ENCODE measurements at places on chromosomes 13 and 19.

DNA sequence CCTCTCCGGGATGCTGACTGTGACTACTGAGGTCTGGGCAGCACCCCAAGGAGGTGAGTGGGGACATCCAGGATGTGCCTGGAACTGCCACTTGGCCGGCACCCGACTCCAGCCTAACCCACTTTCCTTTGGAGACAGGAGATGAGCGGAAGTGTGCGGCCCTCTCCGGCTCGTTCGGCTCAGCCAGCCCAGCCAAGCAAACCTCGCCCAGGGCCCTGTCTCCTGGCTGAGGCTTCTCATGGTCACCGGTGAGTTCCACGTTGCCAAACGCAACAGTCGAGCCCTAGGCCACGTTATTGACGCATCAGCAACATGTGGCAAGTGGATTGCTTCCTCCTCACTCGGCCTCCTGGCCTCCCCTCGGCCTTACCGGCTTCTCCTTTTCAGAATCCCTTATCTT lies 5.5 kb downstream of the SLC7A10 start:
- no peak for DNase-seq

DNA sequence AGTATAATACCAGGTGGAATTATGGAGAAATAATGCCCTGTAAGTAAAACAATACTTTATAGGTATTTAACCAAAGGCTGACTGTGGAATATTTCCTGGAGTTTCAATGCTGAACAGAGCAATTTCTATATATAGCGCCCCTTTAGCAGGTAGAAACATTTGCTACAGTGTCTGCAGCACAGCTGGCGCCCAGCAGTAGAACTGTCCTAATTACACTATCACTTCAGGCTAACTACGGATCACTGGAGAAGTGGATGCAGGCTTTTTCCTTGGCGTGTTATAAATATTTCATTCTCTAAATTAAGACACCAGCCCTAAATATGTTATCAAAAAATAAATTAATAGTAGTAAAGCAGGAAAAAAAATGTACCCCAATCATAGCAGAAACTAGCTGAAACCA lies 3.1 kb downstream of the SHISA2 start:
- no peak for DNase-seq

GRCh38 chr19:51531349-51532315 lies at the start of gene SIGLEC6:
Gene SIGLEC6, minus strand, starts transcription at chr19:51531670. Its CDS starts 22 bp downstream, at chr19:51531648.
- DNase-seq = no peak

- peak; percentile 73 for DNase-seq
Observed at GRCh38 chr13:19838865-19839275, 24.6 kb downstream of the ZMYM5 start.

DNA sequence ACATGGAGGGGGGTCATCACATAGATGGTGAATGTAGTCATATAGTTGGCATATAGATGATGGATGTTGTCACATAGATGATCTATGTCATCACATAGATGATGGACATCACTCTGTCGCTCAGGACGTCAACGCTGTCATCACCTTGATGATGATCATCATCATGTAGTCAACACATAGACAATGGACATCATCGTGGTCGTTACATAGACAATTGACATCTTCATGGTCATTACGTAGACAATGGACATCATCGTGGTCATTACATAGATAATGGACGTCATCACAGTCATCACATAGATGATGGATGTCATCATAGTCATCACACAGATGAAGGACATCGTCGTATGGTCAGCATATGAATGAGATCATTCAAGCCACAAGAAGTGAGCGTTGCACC lies 28.6 kb upstream of the SLC15A1 start:
- no peak for DNase-seq
